ENCODE measurements at places on chromosomes 7 and 10.

GRCh38 chr10:60422809-60423208 is 33.1 kb upstream of the ANK3 start:
- DNase-seq = no peak

DNA sequence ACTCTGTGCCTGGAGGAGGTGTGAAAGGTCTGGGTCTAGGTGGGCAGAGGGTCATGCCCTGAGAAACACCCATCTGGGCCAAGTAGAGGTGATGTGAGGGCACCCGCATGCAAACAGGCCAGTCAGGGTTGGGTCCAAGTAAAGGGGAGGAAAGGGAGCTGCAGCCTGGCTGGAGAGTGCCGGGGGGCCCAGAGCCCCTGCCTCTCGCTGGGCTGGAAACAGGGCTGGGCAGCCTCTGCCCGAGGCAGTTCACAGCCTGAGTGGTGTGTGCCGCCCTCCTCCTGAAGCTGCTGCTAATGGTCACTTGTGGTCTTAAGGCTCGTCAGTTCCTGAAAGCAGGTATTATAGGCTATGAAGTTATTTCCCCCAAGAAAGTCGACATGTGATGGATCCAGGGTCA is 7.3 kb downstream of the CYP2E1 start:
- DNase-seq = no peak

GRCh38 chr10:35372329-35372728 is 36.0 kb downstream of the CCNY start:
- DNase-seq = no peak

GRCh38 chr10:91162495-91163268 is 57.8 kb upstream of the PCGF5 start:
- no peak for DNase-seq

DNA sequence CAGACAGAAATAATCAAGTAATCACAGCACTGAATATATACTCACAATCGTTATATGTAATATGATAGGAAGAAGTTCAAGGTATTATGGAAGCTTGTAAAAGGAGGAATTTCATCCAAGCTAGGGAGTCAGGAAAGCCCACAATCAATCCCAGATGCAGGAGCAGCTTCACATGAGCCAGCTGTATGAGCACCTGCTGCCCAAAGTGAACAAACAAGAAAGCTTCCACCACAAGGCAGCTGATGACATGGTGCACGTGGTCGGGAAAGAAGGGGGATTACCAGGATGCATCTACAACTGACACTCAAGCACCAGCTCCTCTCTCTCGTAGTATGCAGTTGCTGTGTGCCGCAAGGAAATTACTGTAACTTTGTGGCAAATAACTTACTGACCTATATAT is 225.2 kb downstream of the XPNPEP1 start:
- DNase-seq = no peak

DNA sequence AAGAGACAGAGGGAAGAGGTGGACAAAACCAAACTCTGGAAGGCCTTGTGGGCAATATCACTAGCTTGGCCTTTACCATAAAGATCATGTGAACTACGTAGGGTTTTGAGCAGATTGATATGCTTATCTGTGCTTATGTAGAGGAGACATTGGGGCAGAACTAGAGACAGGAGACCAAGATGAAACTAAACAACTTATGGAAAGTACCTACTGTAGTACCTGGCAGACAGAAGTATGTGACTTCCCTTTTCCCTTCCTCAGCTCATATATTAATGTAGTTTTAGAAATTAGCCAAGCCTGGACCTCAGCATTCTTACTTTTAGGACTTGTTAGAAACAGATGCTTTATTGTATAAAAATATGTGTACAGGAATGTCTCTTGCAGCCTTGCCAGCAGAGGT is 14.0 kb upstream of the IL6 start:
- DNase-seq = no peak

- no peak for DNase-seq
These were observed 112.1 kb downstream of the FAM53B start for GRCh38 chr10:124632064-124632531.

GRCh38 chr7:3955751-3956696 is 655.0 kb downstream of the SDK1 start:
- no peak for DNase-seq

- DNase-seq = no peak
These were observed 36.9 kb downstream of the DDIT4 start for GRCh38 chr10:72310636-72311035.

GRCh38 chr7:37448011-37448635 is 541 bp downstream of the ELMO1 start:
- no peak for DNase-seq

DNA sequence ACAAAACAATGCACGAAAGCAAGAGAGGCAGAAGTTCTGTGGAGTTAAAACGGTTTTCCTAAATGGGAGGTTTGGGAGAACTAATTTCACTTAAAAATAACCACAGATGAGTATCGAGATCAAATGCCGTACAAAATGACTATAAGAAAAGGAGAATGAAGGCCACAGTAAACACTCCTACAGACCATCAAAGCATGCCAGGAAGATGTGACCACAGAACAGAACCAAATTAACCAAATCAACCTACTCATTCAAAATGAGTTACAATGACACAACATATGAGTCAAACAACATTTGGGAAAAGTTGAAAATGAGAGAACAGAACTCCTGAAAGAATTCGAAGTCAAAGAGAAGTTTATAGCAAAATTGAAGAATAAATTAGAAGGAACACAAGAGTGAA is 24.3 kb upstream of the DOCK1 start:
- DNase-seq = no peak

DNA sequence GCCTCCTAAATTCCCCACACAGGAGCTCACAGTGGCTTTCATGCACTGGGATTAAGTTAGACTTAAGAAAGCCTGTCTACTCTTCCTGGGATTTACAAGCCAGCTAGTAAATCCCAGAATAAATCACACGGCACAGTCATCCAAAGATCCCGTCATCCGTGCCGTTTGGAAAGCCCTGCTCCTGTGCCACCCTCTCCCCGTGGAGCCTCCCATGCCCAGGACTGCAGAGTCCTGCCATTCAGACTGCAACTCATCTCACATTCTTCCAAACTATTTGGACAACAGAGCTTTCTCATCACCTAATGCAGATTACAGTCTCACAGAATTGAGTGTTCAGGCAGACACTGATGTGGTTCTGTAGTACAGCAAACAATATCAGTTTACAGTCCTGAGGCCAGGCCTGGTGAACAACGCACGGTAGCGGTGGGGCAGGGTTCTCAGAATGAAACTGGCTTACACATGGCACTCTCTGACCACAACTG is 166.5 kb downstream of the EGFR start:
- DNase-seq = no peak

- no peak for DNase-seq
These were observed 84.6 kb upstream of the NAMPT start for GRCh38 chr7:106369352-106369751.
